ENCODE measurements at places on chromosomes 5 and 9.

GRCh38 chr5:9054821-9055589, 490.9 kb downstream of the SEMA5A start:
- no peak for DNase-seq

GRCh38 chr9:130834371-130835336, at the start of gene ABL1:
ABL1 (plus strand) TSS chr9:130835254; CDS start chr9:130835447, 193 bp downstream.
- DNase-seq = peak; percentile 58

DNA sequence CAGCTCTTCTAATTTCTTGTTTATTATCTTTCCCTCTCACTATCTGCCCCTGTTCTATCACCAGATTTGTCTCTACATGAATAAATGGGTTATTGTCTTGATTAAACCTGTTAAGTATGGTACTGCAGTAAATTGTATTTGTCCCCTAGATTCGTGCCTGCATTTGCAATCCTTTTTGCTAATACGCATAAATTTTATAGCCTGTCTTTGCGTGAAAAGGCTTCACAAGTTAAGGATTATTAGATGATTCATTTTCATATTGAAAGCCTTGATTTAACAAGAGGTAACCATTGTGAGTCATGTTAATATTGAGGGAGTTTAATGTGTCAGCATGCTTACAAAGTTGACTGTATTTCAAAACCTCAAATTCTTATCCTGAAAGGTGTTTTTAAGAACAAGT, 204.6 kb downstream of the PCSK1 start:
- DNase-seq = no peak

DNA sequence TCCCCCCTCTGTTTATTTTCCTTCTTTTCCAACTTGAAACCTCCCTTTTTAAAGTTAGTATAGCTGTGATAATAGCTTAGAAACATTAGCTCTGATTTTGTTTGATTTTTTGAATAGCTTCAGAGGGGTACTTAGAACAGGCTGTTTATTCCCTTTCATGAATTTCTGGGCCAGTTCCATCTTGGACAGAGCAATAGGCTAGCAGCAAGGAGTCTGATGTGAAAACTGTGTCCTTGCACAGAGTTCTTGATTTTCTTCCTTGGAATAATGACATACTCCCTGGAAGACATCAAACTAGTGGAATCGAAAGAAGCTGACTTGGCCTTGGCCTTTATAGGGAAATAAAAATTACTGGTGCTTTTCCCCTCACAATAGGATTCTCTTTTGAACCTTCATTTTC, 32.9 kb downstream of the NTRK2 start:
- DNase-seq = no peak

- DNase-seq = no peak
These were observed 28.9 kb downstream of the PLAC8L1 start for GRCh38 chr5:146076455-146076854.

DNA sequence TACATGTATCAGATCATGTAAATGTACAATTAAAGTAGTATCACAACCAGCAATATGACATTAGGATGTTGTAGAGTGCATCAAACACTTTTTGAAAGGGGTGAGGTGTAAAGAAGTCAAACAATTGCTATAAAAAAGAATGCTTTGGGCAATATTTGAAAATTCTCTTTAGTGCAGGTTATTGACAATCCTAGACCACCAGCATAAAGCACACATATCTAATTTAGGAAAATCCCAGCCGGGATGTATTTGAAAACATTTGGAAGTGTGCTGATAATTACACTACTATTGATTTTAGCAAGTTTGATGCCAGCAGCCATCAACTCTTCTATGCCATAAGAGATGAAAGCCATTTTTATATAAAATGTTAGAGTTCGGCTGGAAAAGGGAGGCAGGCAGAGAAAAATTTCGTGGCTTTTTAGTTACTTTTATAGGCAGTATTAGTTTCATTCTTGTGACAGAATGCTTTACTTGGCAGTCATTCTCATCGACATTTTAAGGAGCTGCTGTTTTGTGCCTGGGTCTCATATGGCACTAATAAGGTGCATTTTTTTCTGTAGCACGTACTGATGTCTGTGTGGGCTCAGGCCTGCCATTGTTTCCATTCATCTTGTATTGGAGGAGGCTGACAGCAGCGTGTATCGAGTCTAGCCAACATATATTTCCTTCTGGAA, 285.7 kb downstream of the AOPEP start:
- DNase-seq = no peak

DNA sequence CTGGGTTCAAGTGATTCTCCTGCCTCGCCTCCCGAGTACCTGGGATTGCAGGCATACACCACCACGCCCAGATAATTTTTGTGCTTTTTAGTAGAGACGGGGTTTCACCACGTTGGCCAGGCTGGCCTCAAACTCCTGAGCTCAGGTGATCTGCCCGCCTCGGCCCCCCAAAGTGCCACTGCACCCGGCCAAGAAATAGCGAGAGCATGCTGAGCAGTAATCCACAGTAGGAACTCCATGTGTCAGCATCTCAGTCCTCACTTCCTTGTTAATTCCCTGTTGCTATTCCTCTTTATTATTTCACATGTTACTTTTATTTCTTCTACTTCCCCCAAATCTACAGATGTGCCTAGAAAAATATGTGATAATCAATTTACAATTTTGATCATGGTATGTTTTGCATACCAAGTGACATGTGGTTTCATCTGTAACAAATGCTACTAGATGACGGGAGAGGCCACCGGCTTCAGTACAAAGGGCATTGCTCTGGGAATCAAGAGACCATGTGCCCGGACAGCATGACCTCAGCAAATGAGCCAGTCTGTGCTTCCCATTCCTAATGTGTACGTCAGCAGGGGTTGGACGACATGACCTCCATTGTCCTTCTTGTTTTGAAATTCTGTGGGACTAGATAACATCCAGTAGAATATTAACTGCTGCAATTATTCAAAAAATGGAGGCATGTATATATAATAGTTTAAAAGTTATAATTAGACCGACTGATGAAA, 61.6 kb downstream of the FNBP1 start:
- no peak for DNase-seq

DNA sequence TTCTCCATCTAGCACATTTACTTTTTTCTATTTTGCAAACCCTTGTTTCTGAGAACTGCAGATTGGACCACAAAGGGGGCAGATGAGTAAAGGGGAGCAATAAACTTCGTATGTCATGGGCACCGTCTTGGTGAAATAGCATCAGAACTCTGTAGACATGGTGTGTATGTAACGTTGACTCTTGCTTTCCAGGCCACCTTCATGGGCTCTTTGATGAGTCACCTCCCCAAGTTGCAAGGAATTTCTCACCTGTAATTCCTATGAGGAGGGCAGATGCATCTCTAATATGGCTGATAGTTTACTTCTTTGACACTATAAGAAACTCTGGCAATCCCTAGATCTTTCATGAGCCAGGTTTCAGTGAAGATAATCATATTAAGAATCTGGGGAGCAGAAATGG, 163.4 kb upstream of the PLPPR1 start:
- DNase-seq = no peak

GRCh38 chr9:90838581-90839154, 37.0 kb downstream of the SYK start:
- no peak for DNase-seq

- no peak for DNase-seq
These were observed 269.6 kb upstream of the DAP start for GRCh38 chr5:11030671-11031070.

DNA sequence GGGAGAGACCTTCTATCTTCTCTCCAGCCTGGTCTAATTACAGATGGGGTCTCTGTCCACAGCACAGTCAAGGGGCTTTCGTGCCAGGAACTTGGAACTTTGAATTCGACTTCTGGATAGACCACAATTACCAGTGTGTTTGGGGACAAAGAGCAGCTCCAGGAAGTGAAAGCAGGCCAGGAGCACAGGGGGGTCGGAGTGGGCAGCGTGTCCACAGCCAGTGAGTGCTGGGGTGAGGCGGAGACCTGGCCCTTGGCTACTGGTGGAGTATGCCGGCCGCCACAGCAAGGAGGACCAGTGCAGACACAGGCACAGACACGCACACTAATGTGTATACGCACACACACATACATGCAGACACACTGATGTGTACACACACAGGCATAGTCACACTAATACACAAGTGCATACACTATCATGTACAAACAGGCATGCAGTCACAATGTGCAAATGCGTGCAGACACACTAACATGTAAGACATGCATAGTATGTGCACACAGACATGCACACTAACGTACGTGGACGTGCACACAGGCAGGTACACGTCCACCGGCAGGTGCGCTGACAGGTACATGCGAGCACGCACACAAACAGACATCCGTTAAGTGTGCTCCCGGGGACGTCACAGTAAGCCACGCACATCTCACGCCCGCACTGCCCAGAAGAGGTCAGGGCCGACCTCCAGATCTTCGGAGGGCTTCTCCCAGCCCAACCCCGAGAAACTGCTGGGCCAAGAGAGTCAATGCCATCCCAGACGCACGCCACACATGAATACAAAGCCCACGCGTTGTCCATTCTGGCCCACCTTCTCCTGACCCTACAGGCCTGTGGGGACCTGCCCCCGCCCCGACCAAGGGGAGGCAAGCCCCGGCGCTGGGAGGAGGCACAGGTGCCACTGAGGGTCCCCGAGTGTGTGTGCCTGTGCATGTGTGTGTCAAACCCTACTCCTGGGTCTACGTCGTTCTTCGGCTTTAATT, 46.5 kb downstream of the NKD2 start:
- DNase-seq = no peak

DNA sequence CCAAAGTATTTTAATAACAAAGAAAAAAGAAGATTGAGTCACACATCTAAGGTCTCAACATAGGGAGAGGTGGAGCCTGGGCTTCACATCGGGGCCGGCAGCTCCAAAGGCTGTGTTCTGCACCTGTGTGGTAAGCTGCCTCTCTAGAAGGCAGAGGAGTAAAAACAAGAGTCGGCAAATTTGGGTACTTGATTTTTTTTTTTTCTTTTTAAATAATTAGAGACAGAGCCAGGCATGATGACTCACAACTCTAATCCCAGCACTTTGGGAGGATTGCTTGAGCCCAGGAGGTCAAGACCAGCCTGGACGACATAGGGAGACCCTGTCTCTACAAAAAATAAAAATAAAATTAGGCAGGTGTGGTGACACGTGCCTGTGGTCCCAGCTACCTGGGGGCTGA, 4.7 kb downstream of the URM1 start:
- no peak for DNase-seq

- no peak for DNase-seq
These were observed 42.6 kb downstream of the SLF1 start for GRCh38 chr5:94661086-94661485.

DNA sequence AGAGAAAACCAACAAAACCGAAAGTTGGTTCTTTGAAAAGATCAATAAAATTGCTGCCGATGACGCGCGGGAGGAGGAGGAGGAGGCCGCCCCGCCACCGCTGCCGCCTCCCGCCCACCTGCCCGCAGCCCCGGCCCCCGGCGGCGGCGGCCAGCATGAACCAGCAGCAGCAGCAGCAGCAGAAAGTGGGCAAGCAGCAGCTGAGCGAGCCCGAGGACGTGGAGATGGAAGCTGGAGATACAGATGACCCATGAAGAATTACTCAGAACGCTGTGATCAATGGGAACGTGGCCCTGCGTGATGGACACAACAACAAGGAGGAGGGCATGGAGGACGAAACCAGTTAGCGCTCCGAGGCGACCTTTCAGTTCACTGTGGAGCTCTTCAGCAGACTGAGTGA, 53.9 kb upstream of the EFNA5 start:
- DNase-seq = no peak

- peak; percentile 53 for DNase-seq
These were observed 5.9 kb downstream of the PDLIM7 start for GRCh38 chr5:177491429-177491945.

GRCh38 chr5:128144491-128144890, 60.9 kb downstream of the SLC12A2 start:
- no peak for DNase-seq

GRCh38 chr5:38297830-38298608, 39.7 kb downstream of the EGFLAM start:
- DNase-seq = no peak

DNA sequence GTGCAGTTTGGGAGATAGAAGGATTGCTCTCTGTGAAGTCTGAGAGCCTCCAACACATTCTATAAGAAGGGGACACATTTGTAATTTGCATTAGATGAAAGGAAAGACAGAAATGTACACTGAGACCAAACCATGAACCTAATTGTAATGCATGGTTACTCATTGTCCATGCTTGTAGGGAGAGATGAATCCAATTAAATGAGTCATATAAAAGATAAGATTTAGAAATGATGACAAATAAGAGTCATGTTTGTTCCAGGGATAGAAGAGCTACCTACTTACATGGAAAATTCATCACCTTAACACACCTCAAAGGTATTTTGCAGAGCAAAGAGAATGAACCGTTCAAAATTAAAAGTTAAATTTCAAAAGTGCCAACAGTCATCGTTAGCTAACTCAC, 85.1 kb downstream of the FBXL7 start:
- no peak for DNase-seq
